ENCODE measurements at places on chromosomes 13 and 19.

DNA sequence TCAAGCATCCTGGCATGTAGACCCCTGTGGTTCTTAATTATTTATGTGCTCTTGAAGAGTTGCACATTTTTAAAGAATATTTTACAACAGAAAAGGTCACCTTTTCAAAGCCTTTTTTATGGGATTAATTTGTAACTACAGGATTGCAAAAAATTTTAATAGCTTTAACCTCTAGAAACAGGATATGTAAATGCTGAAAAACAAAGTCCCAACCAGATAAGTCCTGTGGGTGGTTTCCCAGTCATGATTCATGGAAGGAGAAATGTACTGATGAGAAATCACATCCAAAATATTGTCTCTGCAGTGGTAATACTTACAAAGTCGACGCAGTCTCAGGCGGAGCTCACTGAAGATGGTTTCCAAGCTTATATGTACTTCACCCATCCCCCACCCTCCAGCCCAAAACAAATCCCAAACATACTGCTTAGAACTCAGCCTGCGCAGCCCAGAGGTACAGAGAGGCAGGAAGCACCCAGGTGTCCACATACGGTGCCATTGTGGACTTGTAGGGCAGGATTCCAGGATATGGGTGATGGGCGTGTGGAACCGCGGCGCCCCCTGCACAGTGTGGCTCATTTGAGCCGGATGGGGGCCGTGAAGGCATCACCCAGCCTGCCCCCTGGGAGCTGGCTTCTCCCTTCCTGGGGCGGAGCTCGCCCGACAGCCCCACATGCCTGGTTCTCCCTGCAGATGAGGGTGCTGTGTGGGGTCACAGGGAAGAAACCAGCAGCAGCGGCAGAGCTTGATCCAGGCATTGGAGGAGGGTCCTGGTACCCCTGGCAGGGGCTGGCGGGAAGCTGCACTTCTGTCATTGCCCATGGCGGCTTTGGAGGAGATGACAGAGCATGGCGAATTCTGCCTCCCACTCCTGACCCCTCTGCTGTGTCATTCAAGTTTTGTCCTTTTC lies 101.2 kb downstream of the ATP11A start:
- DNase-seq: no peak

DNA sequence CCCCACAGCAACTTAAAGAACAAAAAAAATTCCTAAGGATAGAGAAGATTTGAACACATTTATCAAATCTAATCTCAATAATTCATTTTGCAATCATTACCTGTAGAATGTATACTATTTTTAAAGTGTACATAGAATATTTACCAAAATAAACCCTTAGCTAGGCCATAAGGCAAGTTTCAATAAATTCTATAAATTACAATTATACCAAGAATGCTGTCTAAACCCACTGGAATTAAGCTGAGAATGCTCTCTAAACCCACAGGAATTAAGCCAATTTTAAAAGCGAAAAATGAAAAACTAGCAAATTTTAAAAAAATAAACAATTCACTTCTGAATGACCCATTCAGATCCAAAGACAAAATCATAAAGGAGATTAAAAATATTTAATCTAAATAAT lies 540.4 kb upstream of the NBEA start:
- no peak for DNase-seq

DNA sequence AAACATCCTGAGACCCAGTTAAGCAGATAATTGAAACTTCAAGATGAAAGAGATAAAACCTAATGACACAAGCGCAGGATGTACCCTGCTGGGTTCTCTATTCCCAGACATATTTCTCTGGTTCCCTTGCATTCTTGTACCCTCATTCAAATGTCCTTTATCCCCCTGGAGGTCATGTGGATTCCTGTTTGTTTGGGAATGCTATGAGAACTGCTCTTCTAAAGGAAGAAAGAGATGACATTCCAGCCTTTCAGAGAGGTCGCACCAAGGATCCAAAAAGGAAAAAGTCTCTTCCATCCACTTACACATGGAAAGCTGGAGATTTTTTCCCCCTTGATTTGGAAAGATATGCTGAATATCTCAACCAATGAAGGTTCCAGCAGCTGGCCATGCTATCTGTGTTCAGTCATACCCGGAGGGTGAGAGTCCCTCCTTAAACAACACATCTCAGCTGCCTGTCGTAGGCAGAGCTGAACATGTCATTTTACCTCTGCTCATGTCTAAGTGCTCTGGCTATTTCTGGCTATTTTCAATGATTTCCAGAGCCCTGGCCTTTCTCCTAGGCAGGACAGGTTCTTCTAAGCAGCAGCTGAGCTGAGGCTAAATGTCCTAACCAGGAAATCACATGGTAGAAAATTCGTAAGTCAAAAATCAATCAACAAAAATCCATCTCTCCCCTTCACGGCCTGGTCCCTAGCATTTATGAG lies 52.5 kb downstream of the C13orf42 start:
- DNase-seq: no peak

- DNase-seq: no peak
Observed at GRCh38 chr13:40206241-40207000, 460.0 kb downstream of the FOXO1 start.

DNA sequence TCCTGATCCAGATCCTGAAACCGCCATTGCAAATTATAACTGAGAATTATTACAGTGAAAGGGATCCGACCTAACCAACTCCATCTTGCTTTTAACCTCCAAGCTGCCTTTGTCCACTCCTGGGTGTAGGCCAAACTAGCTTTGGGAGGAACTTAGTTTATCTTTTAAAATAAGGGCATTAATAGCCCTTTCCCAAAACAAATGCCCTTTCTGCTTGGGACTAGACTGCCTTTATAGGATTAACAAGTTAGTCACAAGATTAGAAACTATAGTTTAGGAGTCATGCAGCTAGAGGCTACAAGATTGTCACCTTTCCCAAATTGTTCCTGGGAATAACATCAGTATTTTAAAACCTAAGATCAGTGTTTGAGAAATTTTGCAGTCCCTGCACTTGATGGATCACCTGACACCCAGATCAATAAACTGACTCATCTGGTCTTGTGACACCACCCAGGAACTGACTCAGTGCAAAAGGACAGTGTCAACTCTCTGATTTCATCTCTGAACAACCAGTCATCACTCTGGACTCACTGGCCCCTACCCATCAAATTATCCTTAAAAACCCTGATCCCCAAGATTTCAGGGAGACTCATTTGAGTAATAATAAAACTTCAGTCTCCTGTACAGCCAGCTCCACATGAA lies 4.1 kb upstream of the ZNF841 start:
- no peak for DNase-seq

- DNase-seq: peak; percentile 84
Observed at GRCh38 chr19:55476100-55476775, at the start of gene ZNF628. TSS of gene ZNF628 (plus strand) at chr19:55476617. CDS start at chr19:55479911, 3,294 bp downstream.

- DNase-seq: no peak
Observed at GRCh38 chr19:10262771-10263170, 8.1 kb upstream of the ICAM1 start.

DNA sequence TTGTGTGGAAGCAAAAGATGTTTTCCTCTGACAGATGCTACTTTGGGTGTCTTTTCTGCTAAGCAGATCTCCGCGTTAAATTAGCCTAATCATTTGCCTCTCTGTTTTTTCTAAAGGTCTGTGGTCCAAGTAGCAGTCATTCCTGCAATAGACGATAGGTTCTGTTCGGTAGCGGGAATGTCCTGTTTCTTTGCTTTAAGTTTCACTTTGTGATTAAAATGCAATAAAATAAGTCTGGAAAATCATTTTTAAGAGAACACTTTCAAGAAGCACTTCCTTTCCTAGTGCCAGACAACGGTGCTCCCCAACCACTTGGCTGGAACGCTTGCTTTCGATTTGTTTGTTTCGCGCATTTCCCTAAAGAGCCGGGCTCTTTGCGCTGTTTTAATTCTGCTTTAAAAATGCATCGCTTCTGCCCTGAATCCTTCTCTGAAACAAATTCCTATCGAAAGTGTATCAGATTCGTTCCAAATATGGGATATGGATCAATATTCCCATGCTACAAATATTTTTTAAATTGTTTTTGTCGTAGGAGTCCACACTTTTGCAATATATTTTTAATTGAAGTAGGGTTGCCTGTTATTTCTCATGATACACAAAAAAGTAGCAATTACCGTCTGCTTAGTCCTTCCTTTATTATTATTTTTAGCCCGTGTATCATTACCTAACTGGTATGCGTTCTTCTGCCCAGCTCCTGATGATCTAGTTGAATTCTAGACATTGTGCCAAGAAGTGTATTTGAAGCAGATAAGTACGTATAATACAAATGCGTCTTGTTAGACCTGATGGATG lies 14.2 kb downstream of the ZIC2 start:
- DNase-seq: no peak

DNA sequence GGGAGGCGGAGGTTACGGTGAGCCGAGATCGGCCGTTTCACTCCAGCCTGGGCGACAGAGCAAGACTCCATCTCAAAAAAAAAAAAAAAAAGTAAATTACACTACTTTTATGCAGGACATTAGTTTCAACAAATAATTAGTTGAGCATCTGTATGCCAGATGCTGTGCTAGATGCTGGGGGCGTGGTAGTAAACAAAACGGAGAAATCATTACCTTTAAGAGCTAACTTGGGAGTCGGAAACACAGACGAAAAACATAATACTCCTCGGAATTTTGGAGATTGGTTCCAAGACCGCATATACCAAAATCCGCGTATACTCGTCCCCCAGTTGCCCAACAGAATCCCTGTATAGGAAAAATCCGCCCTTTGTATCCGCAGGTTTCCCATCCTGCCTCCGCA lies 1.3 kb upstream of the DUS3L start:
- DNase-seq: no peak

GRCh38 chr13:51786425-51787265 lies 17.3 kb downstream of the DHRS12 start:
- DNase-seq: no peak

- DNase-seq: no peak
Observed at GRCh38 chr19:40241809-40242384, 15.4 kb upstream of the CCNP start.

- no peak for DNase-seq
Observed at GRCh38 chr19:19597809-19598306, 20.6 kb downstream of the PBX4 start.

DNA sequence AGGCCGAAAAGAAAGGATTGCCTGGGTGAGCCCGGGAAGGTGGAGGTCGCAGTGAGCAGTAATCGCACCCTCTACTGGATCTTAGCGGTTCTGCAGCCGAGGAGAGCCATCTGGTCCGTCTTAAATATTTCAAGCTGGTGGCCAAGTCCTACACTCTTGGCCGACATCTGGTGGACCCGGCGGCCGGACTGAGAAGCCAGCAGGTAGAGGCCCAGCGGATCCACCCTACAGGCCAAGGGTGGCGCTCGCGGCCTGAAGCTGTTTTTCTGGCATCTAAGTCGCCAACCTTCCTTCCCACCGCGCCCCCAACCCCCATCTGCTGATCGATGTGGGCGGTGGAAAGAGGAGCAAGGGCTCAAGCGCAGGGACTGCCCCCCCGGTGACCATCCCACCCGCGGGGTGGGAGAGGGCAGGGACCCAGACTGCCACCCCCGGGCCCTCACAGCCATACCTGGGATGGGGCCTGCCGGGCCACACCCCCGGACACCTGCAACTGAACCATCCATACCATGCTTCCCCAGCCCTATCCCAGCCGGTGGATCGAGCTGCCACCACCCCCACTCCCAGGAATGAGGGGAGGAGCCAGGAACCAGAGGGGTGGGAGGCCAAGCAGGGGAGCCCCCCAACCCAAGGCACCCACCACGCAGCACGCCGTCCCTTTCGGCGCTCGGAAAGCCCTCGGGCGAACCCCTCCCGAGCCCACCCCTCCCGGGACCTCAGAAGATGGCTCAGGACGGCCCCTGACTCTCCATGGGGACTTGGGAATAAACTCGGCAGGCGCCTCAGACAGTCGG lies 46.3 kb upstream of the ZNF730 start:
- DNase-seq: no peak

- DNase-seq: no peak
Observed at GRCh38 chr13:76823969-76824368, 62.2 kb downstream of the KCTD12 start.

DNA sequence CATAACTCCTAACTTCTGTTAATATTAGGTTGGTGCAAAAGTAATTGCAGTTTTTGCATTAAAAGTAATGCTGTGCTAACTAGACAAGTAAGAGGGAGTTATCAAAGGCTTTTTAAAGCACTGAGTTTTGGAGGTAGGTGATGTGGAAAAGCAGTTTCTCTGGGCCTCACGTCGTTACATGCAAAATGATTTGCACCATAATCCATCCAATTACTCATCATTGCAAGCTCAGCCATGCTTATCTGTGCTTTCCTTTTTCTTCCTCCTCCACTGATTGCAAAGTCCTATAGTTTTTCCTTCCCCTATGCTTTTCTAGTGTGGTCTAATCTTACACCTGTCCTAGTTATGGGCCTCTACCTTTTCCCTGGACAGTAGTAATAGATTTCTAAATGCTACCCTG lies 35.4 kb upstream of the INTS6 start:
- DNase-seq: no peak

DNA sequence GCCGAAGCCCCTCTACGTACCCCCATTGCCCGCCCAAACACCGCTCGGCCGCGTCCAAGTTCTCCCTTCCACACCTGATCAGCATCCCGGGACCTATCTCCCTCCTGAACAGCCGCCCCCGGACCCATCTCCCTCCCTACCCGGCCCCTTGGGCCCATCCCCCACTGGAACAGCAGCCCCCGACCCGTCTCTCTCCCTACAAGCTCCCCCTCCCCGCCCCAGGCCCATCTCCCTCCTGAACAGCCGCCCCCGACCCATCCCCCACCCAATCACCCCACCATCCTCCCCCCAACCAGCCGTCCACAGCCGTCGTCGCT lies 610 bp downstream of the ZSCAN1 start:
- no peak for DNase-seq

DNA sequence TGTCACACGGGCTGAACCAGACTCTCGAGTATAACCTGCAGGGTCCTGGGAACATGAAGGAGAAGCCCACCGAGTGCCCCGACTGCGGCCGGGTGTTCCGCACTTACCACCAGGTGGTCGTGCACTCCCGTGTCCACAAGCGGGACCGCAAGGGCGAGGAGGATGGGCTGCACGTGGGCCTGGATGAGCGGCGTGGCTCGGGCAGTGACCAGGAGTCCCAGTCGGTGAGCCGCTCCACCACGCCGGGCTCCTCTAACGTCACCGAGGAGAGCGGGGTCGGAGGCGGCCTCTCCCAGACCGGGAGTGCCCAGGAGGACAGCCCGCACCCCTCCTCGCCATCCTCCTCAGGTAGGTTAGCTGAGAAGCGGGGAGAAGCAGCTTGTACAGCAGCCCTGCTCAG lies 73.2 kb downstream of the ZNF536 start:
- DNase-seq: no peak

All from SHP77 treated with DMSO at 0.1 percent for 48 hours (cell line).